RWPE1 (cell line): ENCODE measurements at places on chromosomes 1 and 21.

DNA sequence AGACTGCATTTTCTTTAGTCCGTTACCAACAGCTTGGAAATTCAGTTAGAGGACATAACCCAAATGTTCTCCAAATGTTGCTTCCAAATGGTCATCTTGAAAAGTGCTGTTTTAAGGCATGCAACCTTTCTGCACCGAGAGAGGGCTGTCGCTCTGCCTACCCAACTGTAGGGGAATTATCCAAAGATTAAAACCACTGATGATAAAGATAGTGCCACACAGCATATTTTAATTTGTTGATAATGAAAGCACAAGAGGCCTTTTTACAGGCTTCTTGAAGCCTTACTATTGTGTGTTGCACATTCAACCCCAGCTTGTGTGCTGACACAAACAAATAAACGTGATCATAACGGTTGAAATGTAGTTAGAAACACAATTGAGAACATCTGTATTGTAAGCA lies 121.5 kb downstream of the LMO4 start:
- no peak for DNase-seq

GRCh38 chr1:206967096-206967849 lies 3.0 kb downstream of the FCAMR start:
- no peak for DNase-seq

- no peak for DNase-seq
These were observed 16.0 kb upstream of the LRIG2 start for GRCh38 chr1:113057006-113057405.

DNA sequence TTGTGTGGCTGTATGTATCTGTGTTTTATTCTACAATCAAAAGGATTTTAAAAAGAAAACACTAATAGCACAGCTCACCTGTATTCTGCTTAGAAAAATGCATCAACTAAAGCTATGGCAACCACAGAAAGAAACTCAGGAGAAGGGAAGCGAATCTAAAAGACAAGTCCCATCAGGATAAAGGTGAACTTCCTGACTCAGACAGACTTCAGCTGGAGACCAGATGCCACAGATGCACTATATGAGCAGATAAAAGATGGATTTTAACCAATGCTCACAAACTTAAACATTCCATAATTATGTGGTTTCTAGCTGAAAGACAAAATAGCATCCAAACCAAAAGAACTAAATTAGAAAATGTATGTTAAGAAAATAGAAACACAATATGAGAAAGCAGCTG lies 231.0 kb downstream of the RERE start:
- no peak for DNase-seq

DNA sequence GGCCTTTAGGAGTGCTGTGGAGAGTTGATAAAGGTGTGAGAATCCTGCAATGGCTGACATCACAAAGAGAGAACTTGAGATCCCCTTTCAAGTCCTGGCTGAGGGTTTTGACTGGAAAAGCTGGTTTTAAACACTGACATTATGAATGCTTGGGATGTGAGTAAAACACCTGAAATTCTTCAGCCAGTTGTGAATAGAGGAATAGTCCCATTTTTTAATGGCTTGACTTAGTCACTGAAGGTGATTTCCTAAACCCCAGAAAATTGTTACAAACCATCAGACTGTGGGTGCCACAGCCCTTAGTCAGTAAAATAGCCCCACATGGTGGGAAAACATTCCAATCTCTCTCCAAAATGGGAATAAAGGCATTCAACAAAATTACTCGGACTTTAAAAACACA lies 107.7 kb upstream of the LMO4 start:
- peak; percentile 5 for DNase-seq

DNA sequence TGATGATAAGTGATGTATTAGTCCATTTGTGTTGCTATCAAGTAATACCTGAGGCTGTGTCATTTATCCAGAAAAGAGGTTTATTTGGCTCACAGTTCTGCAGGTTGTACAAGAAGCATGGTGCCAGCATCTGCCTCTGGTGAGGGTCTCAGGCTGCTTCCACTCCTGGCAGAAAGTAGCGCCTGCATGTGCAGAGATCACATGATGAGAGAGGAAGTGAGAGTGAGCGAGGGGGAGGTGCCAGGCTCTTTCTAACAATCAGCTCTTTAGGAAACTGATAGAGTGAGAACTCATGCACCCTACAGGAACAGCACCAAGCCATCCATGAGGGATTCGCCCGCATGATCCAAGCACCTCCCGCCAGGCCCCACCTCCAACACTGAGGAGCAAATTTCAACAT lies 2.2 kb upstream of the FHAD1 start:
- no peak for DNase-seq

GRCh38 chr1:153805042-153805745 lies 30.0 kb downstream of the SLC27A3 start:
- peak; percentile 55 for DNase-seq

GRCh38 chr1:223500560-223501425 lies 107.6 kb downstream of the CCDC185 start:
- peak; percentile 93 for DNase-seq

GRCh38 chr21:34613679-34614627 lies 960 bp downstream of the RCAN1 start:
- DNase-seq, result peak; percentile 30

- no peak for DNase-seq
These were observed 18.4 kb downstream of the MTX1 start for GRCh38 chr1:155226910-155227260.

DNA sequence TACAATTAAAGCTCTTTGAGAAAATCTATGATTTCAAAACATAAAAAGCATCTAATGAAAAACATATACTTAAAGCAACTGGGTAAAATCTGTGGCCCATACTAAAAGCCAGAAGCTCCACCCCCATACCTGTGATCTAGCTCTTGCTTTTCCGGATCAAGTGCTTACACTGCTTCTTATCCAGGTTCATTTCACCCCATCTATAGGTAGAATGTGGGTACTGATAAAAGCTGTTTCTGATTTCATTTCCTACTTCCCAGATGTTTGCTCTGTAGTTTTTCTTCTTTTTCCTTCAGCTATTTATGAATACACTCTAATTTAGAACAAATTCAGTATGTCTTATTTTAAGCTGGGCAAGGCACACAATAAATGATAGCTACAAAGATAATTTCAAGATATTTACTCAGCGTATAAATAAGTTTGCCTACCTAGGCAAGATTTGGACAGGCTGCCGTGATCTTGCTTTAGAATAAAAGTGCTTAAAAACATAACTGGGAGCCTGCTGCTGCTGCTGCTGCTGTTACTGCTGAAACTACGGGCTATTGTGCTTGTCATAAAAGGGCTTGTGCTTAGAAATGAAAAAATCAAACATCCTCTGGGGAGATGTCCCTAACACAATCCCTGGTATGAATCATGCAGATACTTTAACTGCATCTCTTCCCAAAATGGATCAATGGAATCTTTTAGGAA lies 2.1 kb downstream of the SIPA1L2 start:
- peak; percentile 72 for DNase-seq

GRCh38 chr1:41718497-41718896 lies 200.2 kb downstream of the HIVEP3 start:
- DNase-seq, result no peak

DNA sequence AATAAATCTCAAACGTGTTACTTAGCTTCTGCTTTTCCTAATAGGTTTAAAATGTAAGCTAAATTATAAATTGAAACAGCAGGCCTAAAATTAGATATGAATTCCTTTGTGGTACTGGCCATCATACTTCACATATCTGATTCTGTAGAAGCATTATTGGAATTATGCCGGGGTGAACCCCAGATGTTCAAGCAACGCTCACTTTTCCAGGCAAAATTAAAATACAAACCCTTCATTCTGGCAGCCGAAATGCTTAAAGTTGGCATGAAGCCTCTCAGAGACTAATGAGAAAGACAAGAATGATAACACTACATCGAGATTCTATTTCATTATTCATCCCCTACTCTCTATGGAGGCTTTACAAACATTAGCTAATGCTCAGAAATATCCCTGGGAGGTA lies 1352.7 kb upstream of the ADGRL2 start:
- DNase-seq, result no peak

DNA sequence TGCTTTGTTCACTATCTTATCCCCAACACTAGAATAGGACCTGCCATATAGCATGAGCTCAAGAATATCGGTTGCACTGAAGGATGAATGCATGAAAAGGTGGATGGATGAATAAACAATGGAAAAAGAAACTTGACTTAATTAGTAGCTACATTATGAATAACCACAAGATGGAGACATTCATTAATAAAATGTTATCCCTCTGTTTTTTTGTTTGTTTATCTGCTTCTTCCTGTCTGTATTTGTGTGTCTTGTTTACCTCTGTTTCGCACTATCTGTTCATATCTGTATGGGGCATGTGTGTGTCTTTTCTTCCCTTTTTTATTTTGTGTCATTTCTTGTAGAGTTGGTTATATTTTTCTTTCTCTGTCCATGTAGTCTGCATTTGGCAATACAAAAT lies 1.1 kb upstream of the OR14I1 start:
- DNase-seq, result no peak

DNA sequence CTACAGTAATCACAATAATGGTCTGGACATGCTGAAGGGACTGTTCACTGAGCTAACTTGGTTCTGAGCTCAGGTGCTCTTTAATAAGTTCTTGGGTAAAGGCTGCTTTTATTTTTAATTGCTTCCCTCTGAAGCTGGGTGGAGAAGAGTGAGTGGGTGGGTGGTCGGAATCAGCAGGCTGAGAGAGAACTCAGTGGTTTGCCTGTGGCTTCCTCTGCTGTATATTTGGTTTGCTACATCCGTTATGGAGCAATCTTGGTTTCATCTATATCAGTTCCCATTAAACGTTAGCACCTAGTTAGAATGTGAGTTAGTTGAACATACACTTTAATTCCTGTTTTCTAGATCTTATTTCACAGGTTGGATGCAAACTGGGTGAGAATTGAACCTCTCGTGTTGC lies 23.3 kb downstream of the CNIH4 start:
- no peak for DNase-seq

DNA sequence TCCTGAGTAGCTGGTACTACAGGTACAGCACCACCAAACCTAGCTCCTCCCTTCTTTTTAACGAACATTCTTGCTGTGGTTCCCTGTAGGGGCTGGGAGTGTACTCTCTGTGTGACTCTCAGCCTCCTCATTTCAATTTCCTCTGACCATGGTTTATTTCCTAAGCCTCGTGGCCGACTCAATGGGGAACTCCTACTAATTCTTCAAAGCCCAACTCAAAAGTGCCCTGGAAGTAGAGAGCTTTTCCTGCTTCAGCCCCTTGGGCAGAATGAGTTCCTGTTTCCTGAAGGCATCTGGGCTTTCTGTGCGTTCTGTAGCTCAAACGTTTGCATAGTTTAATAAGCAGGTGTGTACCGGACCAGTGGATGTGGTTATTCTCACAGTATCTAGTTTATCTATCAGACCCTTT lies 70.9 kb upstream of the ACOT11 start:
- DNase-seq, result no peak

GRCh38 chr1:198530953-198531352 lies 9.5 kb downstream of the ATP6V1G3 start:
- no peak for DNase-seq

DNA sequence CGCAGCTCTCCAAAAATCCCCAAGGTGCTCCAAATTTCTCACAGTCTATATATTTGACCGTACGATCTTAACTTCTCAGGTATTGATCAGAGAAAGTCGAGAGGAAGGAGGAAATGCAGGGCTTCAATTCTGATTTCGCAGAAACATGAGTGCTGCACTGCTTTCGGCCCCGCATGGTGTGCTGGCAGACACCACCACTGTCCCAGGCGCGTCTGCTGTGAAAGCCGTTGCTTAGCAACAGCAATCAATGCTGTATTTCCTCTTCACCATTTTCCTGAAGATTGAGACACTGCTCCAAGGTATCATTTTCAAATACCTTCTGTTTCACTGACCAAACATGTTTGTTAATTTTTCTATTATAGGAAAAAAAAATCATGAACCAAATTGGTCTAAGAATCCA lies 296.3 kb downstream of the SMYD3 start:
- DNase-seq, result no peak

DNA sequence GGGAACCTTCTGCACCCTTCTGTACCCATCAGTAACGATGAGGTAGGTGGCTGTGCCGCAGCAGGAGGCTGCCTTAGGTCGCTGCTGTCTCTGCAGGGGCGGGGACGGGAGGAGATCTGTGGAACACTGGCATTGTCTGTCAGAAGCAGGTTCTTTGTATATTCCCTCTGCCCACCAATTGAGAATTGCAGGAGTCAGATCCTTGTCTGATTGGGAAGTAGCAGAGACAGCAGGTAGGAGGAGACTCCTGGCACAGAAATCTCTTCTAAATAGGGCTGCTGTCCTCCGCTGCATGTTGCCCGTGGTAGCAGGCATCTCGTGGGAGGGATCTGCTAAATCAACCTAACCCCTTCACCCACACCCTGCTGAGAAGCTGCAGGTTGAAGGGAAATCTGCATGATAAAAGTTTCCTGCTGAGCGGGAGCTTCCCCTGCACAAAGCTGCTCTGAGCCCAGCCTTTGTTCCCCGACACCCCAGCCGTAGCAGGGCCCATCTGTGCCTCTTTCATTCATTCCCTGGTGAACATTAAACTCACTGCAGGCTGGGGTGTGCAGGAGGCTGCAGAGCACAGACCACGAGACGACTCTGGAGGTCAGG lies 15.9 kb downstream of the SARS1 start:
- DNase-seq, result no peak

DNA sequence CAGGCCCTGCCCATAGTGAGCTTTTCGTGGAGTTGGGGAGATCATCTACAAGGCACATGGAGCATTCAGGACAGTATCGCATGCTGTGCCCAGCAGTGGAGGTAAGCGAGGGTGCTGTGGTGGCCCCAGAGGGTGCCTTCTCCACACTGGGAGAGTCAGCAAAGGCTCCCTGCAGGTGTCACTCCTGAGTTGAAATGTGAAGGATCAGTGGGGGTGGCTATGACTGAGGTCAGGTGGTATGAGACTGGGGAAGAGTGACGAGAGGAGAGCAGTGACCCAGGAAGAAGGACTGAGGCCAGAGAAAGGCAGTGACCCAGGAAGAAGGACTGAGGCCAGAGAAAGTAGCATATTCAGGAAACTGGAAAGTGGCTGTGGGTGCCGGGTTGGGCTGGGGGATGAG lies 53.0 kb downstream of the SPAG17 start:
- no peak for DNase-seq

GRCh38 chr1:234887016-234887900 lies 241.4 kb downstream of the TOMM20 start:
- no peak for DNase-seq
